HFF-Myc (cell line): ENCODE measurements at places on chromosomes 4 and X.

GRCh38 chr4:79759793-79760192, 313.2 kb downstream of the ANTXR2 start:
- DNase-seq = no peak

- no peak for DNase-seq
Observed at GRCh38 chr4:8314691-8315255, 45.2 kb downstream of the HTRA3 start.

- DNase-seq = no peak
Observed at GRCh38 chrX:115583496-115584004, 22.6 kb downstream of the PLS3 start.

- no peak for DNase-seq
Observed at GRCh38 chrX:124194901-124195300, 137.6 kb upstream of the TEX13D start.

DNA sequence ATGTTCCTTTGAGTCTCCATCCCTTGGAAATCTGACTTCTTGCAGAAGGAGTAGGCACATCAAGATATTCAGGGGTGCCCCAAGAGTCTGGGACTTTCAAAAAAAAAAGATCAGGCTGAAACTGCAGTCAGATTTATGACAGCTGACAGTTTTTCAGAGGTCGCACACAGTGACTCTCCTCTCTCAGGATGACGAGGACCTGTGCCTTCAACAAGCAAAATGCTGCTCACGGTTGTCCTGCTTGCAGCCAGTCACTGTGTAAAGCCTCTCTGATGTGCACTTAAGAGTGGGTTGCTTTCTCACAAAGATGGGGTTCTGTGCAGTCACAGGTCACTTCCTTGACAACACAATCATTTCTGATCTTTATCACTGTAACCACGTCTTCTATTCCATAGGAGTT, 178.2 kb downstream of the PTTG2 start:
- no peak for DNase-seq

- DNase-seq = no peak
Observed at GRCh38 chr4:100799761-100800539, 282.1 kb upstream of the EMCN start.

- DNase-seq = no peak
Observed at GRCh38 chrX:150506020-150506419, 62.4 kb upstream of the MTM1 start.

DNA sequence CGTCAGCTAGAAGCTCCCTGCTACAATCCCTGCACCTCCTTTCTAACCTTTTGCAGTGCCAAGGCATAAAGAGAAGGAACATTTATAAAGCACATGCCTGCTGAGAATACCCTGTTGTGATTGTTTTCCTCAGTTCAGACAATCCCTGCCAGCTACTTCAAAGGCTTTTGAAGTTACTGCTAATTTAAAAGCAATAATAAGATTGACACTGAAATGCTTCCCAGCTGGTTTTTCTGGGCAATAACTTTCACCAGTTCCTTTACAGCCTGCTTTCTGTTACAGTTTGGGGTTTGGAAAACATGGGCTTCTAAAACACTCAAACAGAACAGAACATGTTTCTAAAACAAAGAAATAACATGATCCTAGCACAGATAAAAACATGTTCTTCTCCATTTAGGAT, 232.3 kb upstream of the CPEB2 start:
- no peak for DNase-seq

- peak; percentile 52 for DNase-seq
Observed at GRCh38 chrX:134634691-134635090, 23.6 kb downstream of the PLAC1 start.

DNA sequence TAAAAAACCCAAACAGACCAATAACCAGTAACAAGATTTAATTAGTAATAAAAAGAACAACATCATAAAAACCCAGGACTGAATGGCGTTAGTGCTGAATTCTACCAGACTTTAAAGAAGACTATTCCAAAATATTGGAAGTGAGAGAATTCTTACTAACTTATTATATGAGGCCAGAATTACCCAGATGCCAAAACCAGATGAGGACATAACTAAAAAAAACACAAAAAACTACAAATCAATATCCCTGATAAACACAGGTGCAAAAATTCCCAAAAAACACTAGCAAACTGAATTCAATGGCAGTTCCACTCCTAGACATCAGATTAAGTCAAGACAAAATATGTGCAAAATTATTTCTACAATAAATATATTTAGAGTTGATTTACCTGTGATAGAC, 400.1 kb upstream of the PABPC4L start:
- DNase-seq = no peak

- peak; percentile 6 for DNase-seq
Observed at GRCh38 chr4:54961357-54961975, 163.9 kb downstream of the KDR start.

DNA sequence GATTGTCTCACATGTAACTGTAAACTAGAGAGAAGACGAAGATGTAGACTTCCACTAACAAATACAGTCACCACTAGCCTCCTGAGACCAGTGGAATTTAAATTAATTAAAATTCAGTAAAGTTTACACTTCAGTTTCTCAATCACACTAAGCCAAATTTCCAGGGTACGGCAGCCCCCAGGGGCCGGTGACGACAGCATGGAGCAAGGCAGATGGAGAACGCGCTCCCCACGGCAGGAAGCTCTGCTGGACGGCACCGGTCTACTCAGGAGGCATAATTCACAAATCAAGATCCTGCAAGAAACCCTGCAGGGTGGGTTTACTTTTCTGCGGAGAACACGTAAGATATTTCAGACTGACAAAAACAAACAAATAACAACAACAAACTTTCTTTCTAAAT, 80.7 kb downstream of the FAT1 start:
- no peak for DNase-seq

DNA sequence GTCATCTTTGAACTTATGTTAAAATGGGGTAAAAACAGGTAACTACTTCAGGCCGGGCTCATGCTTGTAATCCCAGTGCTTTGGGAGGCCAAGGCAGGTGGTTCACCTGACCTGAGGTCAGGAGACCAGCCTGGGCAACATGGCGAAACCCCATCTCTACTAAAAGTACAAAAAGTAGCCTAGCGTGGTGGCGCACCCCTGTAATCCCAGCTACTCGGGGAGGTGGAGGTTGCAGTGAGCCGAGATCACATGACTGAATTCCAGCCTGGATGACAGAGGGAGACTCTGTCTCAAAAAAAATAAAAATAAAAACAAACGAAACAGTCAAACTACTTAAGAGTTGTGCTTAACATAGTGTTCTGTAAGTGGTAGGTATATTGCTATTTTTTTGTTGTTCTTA, 2.5 kb downstream of the DDX3X start:
- no peak for DNase-seq

DNA sequence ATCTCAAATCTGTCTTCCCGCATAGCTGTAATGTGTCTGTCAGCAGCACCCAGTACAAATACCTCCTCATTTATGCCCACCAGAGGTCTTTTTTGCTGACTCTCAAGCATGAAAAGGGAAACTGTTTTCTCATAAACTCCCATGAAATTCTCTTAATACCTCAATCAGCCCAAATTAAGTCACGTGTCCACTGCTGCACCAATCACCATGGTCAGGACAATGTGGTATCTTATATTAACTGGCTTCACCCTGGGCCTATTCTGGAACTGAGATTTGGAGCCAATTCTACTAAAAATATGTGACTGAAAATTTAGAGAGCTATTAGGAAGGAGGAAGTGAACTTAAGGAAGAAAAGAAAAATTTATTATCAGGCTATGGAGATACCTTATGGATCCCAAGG, 58.4 kb downstream of the IL21 start:
- DNase-seq = no peak
